Left ventricle myocardium superior (tissue), 1 donor: ENCODE measurements at places on chromosomes 16 and 17. TPM values are rescaled to one million over a fixed set of nuclear protein-coding genes. Genes with fewer than 3 reads are reported as not detected.

DNA sequence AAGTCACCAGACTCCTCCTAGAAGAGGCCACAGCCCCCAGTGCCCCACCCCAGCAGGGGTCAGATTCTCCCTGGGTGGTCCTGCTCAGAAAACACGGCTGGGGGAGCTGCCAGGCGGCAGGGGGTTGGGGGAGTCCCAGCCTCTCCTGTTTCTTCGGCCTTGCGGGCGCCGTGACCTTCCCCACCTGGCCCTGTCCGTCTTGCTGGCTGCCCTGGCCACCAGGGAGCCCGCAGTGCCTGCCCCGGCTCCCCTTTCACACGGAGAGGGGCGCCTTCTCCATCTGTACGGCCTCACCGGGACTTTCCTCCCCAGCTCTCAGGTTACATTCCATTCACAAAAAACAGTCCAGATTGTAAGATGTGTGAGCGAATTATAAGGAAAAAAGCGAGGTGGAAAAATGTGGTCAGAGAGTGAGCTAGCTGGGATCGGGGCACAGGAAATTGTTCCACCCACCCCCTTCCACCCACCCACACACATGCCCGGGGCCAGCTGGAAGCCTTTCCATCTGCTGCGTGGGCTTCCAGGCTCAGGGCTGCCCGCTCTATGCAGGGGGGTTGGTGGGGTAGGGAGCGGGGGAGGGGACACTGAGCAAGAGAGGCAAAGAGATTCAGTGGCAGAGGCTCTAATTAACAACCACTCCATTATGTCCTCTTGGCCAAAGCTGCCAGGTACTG lies 14.6 kb upstream of the CIBAR2 start:
- DNase-seq, result no peak

DNA sequence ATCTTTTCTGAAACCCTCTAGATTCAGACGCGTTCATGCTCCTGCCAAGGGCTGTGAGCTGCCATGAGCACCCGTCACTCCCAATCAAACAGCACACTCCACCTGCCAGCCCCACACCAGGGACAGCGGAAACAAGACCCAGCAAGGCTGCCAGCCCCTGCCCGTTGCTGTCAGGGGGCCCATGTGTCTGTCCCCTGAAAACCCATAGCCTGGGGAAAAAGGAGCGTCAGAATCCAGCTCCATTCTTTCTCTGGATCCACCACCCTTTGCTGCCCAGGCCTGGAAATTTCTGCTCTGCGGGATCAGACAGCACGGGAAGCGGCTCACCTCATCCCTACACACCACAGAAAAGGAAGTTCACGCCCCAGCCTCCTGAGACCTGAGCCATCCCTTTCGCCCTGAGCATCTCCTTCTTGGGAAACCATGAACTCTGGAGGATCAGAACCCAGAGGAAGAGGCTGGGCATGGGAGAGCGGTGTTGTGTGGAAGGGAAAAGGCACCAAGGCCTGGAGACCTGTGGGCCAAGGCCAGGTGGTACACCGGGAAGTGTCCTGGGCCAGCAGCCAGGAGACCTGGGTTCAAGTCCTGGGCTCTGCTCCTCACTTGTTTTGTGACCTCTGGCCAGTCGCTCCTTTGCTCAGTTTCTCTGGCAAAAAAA lies 51.5 kb upstream of the RCVRN start:
- no peak for DNase-seq

- DNase-seq, result no peak
These were observed 12.9 kb downstream of the P2RX5 start for GRCh38 chr17:3683054-3683511.

- DNase-seq, result no peak
These were observed 52.8 kb downstream of the MARCHF10 start for GRCh38 chr17:62755141-62755851.

GRCh38 chr16:70610273-70611223 lies 35.8 kb upstream of the IL34 start:
- DNase-seq, result no peak

- peak; percentile 79 for DNase-seq
These were observed 1.3 kb downstream of the CAVIN1 start for GRCh38 chr17:42421507-42422338.

DNA sequence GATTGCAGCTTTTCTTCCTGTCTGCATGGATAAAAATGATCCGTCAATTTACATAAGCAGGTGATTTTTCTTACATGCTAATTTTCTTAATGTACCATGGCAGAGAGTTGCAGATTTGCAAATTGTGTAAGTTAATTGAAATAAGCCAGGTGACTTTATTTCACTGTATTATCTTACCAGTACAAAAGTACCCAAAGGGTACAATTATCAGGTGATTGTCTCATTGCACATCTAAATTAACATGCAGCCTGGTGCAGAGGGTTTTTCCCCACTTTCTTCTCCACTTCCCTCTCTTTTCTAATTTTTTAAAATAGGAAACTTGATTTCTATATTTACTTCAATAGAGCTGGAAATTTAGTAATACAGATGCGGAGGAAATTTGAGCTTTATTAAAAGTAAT lies 11.2 kb downstream of the NLK start:
- no peak for DNase-seq

- peak; percentile 90 for DNase-seq
These were observed 1.3 kb downstream of the MAZ start for GRCh38 chr16:29807426-29808218.

GRCh38 chr17:65055280-65055707 lies 1.2 kb downstream of the GNA13 start:
- no peak for DNase-seq

DNA sequence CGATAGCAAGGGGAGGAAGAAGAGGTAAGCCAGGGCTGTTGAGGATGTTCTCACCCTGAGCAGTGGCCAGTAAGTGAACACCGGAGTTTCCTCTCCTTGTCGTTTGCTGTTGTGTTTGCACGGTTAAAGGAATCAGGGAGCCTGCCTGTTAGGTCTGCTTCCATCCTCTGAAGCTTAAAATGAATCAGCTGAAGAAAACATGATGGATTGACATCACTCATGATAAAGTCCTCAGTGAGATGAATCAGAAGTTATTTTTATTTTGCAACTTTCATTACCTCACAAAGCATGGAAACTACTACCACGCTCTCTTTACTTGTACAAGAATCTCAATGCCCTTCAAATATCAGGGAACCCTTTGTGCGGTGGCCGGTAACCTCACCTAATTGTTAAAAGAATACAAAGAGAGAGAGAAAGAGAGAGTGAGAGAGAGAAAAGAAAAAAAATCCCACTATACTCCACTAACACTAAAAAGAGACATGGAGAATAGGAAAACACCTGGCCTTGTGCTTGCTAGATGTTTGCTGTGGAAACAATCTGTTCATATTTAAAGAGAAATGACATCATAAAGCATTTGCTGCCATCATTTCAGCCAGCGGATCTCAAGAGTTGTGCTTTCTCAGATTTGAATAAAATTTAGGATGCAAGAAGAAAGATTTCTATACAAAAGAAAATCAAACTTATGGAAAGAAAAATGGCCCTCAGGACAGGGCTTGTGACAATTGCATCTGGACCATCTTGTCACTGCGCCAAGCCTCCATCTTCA lies 441.6 kb upstream of the SALL1 start:
- DNase-seq, result no peak

GRCh38 chr16:69839798-69840409 lies 77.8 kb downstream of the WWP2 start:
- DNase-seq, result peak; percentile 61

DNA sequence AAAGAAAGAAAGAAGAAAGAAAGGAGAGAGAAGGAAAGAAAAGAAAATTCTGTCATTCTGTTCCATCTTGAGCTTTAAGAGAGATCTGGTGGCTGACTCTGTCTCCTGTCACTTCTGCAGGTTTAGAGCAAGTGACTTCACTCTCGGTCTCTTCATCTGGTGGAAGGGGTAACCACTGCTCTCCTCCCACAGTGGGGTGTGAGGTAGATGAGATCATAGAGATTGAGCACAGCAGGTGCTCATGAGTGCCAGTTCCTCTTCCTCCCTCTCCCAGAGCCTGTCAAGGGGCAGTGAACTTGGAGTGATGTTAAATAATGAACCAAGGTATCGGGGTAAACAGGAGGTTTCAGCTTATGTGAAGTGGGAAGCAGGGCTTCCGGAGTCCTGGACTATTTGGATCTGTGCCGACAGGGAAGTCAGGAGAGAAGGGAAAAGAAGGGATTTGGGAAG lies 47.7 kb downstream of the BEAN1 start:
- no peak for DNase-seq

GRCh38 chr16:89401641-89402445 lies 88.5 kb downstream of the ANKRD11 start:
- DNase-seq, result no peak

Gene CXCL16
- 3.5 TPM for total RNA-seq

Gene KRTAP1-1
- not detected for total RNA-seq

Gene NUPR1
- 37.2 TPM for total RNA-seq

Gene UTS2R
- 2.1 TPM for total RNA-seq
